ENCODE measurements at places on chromosomes 4 and X.

- H3K27ac ChIP-seq, result no peak overlapping the region
- no peak overlapping the region for H3K4me3 ChIP-seq
- no peaks in the 10 kb centered on the region for H3K36me3 ChIP-seq
- no peaks in the 10 kb centered on the region for H3K4me1 ChIP-seq
Measured at GRCh38 chrX:2545144-2545543, 44.4 kb upstream of the DHRSX start.

- H3K4me3 ChIP-seq, result no peak overlapping the region
- no peak overlapping the region for H3K27ac ChIP-seq
- DNase-seq, result no peak
- H3K36me3 ChIP-seq, result no peaks in the 10 kb centered on the region
- no peaks in the 10 kb centered on the region for H3K27me3 ChIP-seq
Measured at GRCh38 chr4:60506061-60506460, 694.1 kb upstream of the ADGRL3 start.

GRCh38 chr4:14783011-14783877 lies 219.0 kb upstream of the CPEB2 start:
- H3K27ac ChIP-seq, result no peak overlapping the region
- H3K36me3 ChIP-seq, result no peaks in the 10 kb centered on the region
- no peaks in the 10 kb centered on the region for H3K27me3 ChIP-seq
- no peak overlapping the region for H3K4me3 ChIP-seq
- H3K4me1 ChIP-seq, result no peaks in the 10 kb centered on the region
- DNase-seq, result no peak

- H3K36me3 ChIP-seq, result no peaks in the 10 kb centered on the region
- no peaks in the 10 kb centered on the region for H3K27me3 ChIP-seq
- H3K27ac ChIP-seq, result no peak overlapping the region
- H3K4me1 ChIP-seq, result peaks cover 6% of the 10 kb centered on the region
- DNase-seq, result no peak
- no peak overlapping the region for H3K4me3 ChIP-seq
Measured at GRCh38 chr4:101295691-101296090, 51.6 kb downstream of the PPP3CA start.

DNA sequence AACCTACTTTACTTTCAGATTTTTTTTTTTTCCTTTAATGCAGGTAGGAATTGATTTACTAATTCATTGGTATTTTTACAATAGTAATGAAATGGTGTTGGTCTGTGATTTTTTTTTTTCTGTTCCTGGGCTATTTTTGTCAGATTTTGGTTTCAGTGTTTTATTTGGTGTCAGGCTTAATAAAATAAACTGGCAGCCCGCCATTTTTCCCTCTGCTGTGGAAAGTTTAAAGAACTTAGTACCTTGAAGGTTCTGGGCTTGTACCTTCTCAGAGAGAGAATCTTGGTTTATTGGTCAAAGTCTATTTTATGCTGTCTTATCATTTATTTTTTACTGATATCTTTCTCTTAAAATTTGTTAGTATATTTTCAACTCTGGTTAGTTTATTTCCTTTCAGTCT lies 64.0 kb upstream of the RHOH start:
- no peak overlapping the region for H3K27ac ChIP-seq
- no peaks in the 10 kb centered on the region for H3K27me3 ChIP-seq
- no peak overlapping the region for H3K4me3 ChIP-seq
- H3K4me1 ChIP-seq, result no peaks in the 10 kb centered on the region

GRCh38 chr4:98641376-98641775 lies 17.0 kb downstream of the TSPAN5 start:
- H3K36me3 ChIP-seq, result no peaks in the 10 kb centered on the region
- no peak overlapping the region for H3K27ac ChIP-seq
- no peaks in the 10 kb centered on the region for H3K4me1 ChIP-seq
- H3K27me3 ChIP-seq, result no peaks in the 10 kb centered on the region
- DNase-seq, result no peak

GRCh38 chr4:42329421-42329820 lies 67.9 kb upstream of the SHISA3 start:
- no peaks in the 10 kb centered on the region for H3K27me3 ChIP-seq
- no peak for DNase-seq
- H3K36me3 ChIP-seq, result no peaks in the 10 kb centered on the region
- no peak overlapping the region for H3K4me3 ChIP-seq
- no peak overlapping the region for H3K27ac ChIP-seq

DNA sequence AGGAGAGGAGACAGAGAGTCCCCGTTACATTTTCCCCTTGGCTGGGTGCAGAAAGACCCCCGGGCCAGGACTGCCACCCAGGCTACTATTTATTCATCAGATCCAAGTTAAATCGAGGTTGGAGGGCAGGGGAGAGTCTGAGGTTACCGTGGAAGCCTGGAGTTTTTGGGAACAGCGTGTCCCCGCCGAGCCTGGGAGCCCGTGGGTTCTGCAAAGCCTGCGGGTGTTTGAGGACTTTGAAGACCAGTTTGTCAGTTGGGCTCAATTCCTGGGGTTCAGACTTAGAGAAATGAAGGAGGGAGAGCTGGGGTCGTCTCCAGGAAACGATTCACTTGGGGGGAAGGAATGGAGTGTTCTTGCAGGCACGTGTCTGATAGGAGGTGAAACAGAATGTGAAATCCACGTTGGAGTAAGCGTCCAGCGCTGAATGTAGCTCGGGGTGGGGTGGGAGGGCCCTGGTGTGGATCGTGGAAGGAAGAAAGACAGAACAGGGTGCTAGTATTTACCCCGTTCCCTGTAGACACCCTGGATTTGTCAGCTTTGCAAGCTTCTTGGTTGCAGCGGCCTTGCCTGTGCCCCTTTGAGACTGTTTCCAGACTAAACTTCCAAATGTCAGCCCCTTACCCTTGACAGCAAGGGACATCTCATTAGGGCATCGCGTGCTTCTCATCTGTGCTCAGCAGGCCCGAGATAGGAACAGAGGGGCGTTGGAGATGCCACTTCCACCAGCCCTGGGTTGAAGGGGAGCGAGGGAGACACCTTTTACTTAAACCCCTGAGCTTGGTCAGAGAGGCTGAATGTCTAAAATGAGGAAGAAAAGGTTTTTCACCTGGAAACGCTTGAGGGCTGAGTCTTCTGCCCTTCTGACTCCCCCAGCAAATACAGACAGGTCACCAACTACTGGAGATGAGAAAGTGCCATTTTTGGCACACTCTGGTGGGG lies 2.7 kb downstream of the SHOX start:
- H3K4me1 ChIP-seq, result peaks cover 11% of the 10 kb centered on the region
- peaks cover 87% of the 10 kb centered on the region for H3K27me3 ChIP-seq
- no peak overlapping the region for H3K4me3 ChIP-seq
- no peaks in the 10 kb centered on the region for H3K36me3 ChIP-seq
- DNase-seq, result no peak
- H3K27ac ChIP-seq, result no peak overlapping the region

GRCh38 chr4:47074816-47075215 lies 43.4 kb downstream of the GABRB1 start:
- H3K4me3 ChIP-seq, result no peak overlapping the region
- DNase-seq, result no peak
- H3K36me3 ChIP-seq, result no peaks in the 10 kb centered on the region
- H3K27ac ChIP-seq, result no peak overlapping the region
- H3K27me3 ChIP-seq, result no peaks in the 10 kb centered on the region

- H3K4me1 ChIP-seq, result no peaks in the 10 kb centered on the region
- H3K4me3 ChIP-seq, result peak overlapping the region; percentile 88
- H3K27ac ChIP-seq, result peak overlapping the region; percentile 51
- peak; percentile 77 for DNase-seq
- H3K36me3 ChIP-seq, result no peaks in the 10 kb centered on the region
- no peaks in the 10 kb centered on the region for H3K27me3 ChIP-seq
Measured at GRCh38 chr4:212438-213188, 88.3 kb downstream of the ZNF718 start.

DNA sequence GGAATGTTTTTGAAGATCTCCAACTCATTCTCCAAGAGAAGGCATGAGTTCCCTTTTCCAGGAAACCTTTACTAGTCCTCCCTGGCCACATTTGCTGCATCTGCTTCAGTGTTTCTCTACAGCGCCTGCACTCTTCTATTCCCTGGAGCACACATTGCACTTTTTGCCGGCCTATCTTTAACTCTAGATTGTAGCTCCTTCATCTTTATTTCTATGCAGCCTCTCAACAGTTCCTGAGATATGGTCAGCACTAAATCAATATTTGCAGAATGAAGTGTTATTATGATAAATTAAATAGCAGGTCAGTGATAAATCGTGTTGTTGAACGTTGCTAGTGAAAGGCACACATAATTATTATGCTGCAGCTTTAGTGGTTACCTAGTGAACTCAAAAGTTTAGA lies 88.3 kb downstream of the VCX3A start:
- H3K36me3 ChIP-seq, result no peaks in the 10 kb centered on the region
- no peak overlapping the region for H3K27ac ChIP-seq
- H3K4me1 ChIP-seq, result no peaks in the 10 kb centered on the region
- H3K27me3 ChIP-seq, result no peaks in the 10 kb centered on the region

- no peak overlapping the region for H3K4me3 ChIP-seq
- H3K27ac ChIP-seq, result no peak overlapping the region
- no peaks in the 10 kb centered on the region for H3K36me3 ChIP-seq
- DNase-seq, result no peak
- no peaks in the 10 kb centered on the region for H3K27me3 ChIP-seq
Measured at GRCh38 chrX:101260435-101260834, 30.7 kb downstream of the TAF7L start.

GRCh38 chrX:135435933-135436332 lies 14.2 kb downstream of the SMIM10L2A start:
- no peaks in the 10 kb centered on the region for H3K36me3 ChIP-seq
- no peaks in the 10 kb centered on the region for H3K27me3 ChIP-seq
- H3K27ac ChIP-seq, result no peak overlapping the region

DNA sequence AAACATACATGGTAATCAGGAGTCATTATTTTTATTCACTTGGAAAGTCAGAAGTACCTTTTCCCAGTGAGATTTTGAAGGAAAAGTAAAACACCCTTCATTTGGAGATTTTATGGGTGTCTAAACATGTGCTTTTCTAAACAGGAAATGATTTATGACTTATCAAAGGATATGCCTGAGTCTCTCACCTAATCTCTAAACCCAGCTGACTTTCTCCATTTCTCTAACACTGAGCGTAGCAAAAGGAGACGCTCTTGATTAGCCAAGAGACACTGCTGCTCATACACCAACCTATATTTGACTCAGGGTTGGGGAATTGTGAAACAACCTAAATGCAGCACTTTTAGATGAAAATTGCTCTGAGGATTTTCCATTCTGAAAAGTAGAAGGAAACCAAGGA lies 468.5 kb upstream of the FTHL17 start:
- H3K27ac ChIP-seq, result no peak overlapping the region
- DNase-seq, result no peak
- H3K36me3 ChIP-seq, result no peaks in the 10 kb centered on the region

GRCh38 chr4:81256059-81256970 lies 41.3 kb upstream of the PRKG2 start:
- DNase-seq, result no peak
- H3K27ac ChIP-seq, result no peak overlapping the region
- no peaks in the 10 kb centered on the region for H3K36me3 ChIP-seq

GRCh38 chr4:53366301-53366716 lies 448 bp upstream of the SCFD2 start:
- peaks cover 19% of the 10 kb centered on the region for H3K4me1 ChIP-seq
- no peaks in the 10 kb centered on the region for H3K36me3 ChIP-seq
- H3K27me3 ChIP-seq, result peaks cover 30% of the 10 kb centered on the region
- no peak for DNase-seq
- H3K4me3 ChIP-seq, result peak overlapping the region; percentile 82

DNA sequence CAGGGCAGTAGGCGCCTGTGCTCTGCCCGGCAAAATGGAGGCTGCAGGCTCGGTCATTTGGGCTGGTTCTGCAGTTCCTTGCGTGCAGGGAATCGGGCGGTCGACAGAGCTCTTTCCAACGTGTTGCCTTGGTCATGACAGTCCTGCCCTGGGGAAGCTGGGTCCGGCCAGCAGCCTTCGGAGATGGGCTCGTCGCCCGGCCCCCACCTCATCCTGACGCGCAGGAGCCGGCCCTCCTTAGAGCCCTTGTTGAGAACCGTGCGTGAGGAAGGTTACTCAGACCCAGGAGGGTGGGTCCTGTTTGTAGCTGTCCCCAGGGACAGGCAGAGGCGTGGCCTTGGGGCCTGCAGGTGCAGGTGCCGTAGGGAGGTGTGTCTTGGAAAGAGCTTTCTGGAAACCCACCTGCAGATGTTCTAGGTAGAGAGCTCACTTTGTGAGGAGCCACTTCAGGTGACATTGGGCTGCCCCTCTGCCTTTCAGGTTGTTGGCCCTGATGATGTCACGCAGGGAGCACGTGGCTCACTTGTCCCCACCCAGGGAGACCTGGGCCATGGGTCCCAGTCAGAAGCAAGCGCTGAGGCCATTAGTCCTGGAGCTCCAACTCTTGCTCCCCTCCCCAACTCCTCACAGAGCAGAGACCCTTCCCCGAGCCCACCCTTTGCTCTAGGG lies 15.2 kb upstream of the HGFAC start:
- H3K4me3 ChIP-seq, result no peak overlapping the region
- DNase-seq, result no peak
- no peak overlapping the region for H3K27ac ChIP-seq

DNA sequence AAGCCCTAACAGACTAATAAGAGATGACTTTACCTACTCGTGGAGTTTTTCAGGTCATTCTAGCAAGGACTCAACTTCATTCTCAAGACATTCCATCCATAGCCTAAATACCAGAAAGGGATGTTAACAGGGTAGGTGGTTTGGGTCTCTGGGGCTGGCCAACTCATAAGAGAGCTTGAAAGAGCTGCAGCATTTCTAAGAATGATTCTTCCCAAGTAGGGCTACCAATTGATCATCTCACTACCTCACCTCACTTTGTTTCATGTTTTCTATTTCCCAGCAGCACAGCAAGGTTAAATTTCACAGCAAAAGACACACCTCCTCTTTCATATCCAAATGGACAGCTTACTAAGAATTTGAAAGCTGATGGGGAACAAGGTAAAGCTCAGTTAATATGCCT lies 614.8 kb upstream of the DIPK2B start:
- no peaks in the 10 kb centered on the region for H3K36me3 ChIP-seq
- no peak for DNase-seq
- H3K4me3 ChIP-seq, result no peak overlapping the region
- no peaks in the 10 kb centered on the region for H3K4me1 ChIP-seq
- no peaks in the 10 kb centered on the region for H3K27me3 ChIP-seq

GRCh38 chrX:25599061-25599460 lies 539.1 kb upstream of the MAGEB18 start:
- H3K27ac ChIP-seq, result no peak overlapping the region
- no peak overlapping the region for H3K4me3 ChIP-seq
- DNase-seq, result no peak
- no peaks in the 10 kb centered on the region for H3K4me1 ChIP-seq

- H3K4me1 ChIP-seq, result no peaks in the 10 kb centered on the region
- H3K27me3 ChIP-seq, result no peaks in the 10 kb centered on the region
- peaks cover 17% of the 10 kb centered on the region for H3K36me3 ChIP-seq
Measured at GRCh38 chrX:41541386-41541785, 94.2 kb downstream of the NYX start.

GRCh38 chr4:54661686-54662085 lies 3.9 kb downstream of the KIT start:
- H3K27ac ChIP-seq, result no peak overlapping the region
- DNase-seq, result no peak
- H3K4me3 ChIP-seq, result no peak overlapping the region
- peaks cover 36% of the 10 kb centered on the region for H3K27me3 ChIP-seq
- no peaks in the 10 kb centered on the region for H3K36me3 ChIP-seq
- peaks cover 17% of the 10 kb centered on the region for H3K4me1 ChIP-seq

DNA sequence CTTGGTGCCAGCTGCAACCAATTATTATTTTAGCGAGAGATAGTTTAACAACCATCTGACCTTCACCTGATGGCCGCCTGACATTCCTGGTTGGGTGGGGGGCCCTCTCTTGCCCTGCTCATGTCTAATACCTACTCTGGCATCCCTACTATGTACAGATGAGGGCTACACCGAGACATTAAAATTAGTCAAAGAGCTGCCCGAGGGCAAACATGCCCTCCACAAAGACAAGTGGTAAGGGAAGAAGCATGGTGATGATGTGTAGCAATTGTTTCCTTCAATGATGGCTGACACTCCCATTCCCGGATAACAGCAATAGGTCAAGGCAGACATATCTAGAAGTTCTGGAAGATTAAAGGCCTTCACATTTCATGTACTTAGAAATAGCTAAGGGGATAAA lies 49.6 kb downstream of the MAP7D3 start:
- DNase-seq, result no peak
- no peaks in the 10 kb centered on the region for H3K36me3 ChIP-seq
- H3K27ac ChIP-seq, result peak overlapping the region; percentile 48
- no peaks in the 10 kb centered on the region for H3K27me3 ChIP-seq

Measured in heart right ventricle (tissue), 16 donors.